Nucleus accumbens (tissue), 56 donors: ENCODE measurements at places on chromosomes 1 and 21.

DNA sequence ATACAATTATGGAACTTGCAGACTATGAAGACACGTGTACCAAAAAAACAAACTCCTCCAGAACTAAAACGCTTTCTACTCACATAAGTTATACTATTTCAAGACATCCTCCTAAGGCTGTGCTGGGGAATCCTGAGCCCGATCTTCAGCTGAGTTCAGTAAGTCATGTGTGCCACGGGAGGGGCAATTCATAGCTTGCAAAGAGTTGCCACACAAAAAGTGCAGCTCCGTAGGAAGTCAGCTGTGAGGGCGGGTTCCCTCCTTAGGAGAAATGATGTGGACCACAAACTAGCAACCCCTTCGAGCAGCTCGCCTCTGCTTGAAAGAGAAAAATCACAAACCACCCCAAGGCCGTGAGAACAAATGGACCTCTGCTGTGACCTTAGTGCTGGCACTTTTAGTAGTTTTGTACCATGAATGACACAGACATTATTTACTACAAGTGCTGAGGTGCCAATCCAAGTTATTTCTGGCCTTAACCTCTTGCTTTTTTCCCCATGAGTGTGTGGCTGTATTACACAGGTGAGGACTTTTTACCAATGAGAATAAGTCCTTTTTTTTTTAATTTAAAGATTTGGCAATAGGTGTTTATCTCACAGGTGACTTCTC is 35.8 kb upstream of the TRIM67 start:
- DNase-seq: no peak

GRCh38 chr1:232553809-232554208 is 76.1 kb downstream of the SIPA1L2 start:
- no peak for DNase-seq

- DNase-seq: no peak
Measured at GRCh38 chr21:27590271-27590670, 623.4 kb upstream of the ADAMTS5 start.

DNA sequence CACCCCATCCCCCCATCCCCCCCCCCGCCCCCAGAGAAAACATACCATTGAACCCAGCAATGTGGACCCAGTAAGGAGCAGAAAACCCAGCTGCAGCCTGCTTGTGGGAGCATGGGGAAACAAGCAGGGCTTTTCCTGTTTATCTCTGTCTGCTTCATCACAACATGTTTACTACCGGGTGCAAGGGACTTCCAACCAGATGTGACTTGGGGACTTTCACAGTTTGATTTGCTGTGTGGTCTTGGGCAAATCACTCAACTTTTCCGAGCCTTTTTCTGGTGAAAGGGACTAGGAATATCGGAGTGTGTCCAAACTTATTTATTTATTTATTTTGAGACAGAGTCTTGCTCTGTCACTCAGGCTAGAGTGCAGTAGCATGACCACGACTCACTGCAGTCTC is 3.2 kb downstream of the TMCC2 start:
- DNase-seq: no peak

DNA sequence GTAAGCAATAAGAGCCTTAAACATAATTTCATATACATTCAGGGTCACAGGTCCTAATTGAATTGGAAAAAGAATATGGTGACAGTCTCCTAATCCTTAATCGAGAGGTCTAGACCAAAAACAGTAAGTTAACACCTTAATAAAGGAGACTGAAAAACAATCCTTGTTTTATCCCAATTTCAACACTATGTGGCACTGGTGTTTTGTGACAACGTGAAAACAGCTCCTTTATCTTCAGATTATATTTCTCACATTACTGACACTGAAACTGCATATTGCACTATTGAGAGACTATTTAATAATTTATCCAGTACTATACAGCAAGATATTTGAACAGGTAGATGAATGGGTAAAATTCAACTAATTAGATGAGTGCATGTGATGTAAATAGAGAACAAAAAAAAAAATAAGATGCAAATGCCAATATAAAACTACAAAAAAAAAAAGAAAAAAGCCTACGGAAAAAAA is 34.1 kb downstream of the TP53BP2 start:
- no peak for DNase-seq

GRCh38 chr1:167173516-167174184 is 47.0 kb upstream of the POU2F1 start:
- DNase-seq: no peak

GRCh38 chr1:179937668-179938254 is 16.8 kb upstream of the CEP350 start:
- no peak for DNase-seq

- no peak for DNase-seq
Measured at GRCh38 chr1:41999884-42000283, 81.2 kb upstream of the HIVEP3 start.

GRCh38 chr1:186283374-186283773 is 91.7 kb downstream of the TPR start:
- no peak for DNase-seq

DNA sequence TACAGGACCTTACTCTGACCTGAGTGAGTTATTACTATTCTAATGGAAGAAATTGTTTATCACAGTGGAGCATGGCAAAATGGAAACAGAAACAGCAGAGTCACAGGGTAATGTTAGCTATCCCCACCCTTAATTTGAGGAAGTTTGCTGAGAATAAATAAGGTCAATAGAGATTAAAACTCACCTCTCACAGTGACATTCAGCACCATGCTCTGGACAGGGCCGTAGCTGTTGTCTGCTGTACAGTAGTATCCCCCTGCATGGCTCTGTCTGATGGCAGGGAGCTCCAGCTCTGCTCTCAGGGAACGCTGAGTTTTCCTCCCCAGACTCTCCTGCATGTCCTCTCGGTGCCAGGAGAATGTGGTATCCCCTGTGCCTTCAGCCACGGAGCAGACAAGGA is 11.9 kb downstream of the FCRL4 start:
- no peak for DNase-seq

GRCh38 chr1:189336115-189337100 is 1141.3 kb downstream of the BRINP3 start:
- no peak for DNase-seq

GRCh38 chr21:46095083-46095719 is 2.7 kb upstream of the COL6A2 start:
- no peak for DNase-seq

GRCh38 chr1:80988926-80989325 is 811.8 kb upstream of the ADGRL2 start:
- DNase-seq: no peak

DNA sequence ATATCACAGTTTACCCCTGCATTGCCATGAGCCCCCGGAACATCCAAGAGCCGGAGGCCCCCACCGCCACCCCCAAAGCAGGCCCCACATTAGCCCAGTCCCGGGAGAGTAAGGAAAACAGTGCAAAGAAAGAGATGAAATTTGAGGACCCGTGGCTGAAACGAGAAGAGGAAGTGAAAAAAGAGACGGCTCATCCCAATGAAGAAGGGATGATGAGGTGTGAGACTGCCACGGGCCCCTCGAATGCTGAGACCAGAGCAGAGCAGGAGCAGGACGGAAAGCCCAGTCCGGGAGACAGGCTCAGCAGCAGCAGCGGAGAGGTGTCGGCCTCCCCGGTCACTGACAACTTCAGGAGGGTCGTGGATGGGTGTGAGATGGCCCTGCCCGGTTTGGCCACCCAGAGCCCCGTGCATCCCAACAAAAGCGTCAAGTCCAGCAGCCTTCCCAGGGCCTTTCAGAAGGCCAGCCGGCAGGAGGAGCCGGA is 532.4 kb downstream of the KIF26B start:
- DNase-seq: no peak

GRCh38 chr1:206101351-206102045 is 15.7 kb downstream of the AVPR1B start:
- DNase-seq: no peak

GRCh38 chr1:228271701-228272251 is 63.9 kb downstream of the OBSCN start:
- no peak for DNase-seq

DNA sequence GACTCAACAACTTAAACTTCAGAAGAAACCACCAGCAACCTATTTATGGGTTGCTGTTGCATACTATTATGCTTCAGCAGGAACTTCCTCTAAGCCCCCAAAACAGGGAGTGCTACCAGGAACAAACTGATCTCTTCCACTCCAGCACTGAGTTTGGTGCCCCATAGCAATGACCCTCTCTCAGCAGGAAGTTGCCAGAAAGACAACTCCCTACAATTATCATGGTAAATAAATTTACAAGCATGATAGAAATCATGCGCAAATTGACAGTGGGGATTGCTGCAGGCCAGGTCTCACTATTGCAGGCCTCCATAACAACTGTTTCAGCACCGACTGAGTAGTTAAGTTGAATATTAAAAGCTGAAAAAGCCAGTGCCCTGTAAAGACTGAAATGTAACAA is 180.6 kb downstream of the PLA2G4A start:
- no peak for DNase-seq

DNA sequence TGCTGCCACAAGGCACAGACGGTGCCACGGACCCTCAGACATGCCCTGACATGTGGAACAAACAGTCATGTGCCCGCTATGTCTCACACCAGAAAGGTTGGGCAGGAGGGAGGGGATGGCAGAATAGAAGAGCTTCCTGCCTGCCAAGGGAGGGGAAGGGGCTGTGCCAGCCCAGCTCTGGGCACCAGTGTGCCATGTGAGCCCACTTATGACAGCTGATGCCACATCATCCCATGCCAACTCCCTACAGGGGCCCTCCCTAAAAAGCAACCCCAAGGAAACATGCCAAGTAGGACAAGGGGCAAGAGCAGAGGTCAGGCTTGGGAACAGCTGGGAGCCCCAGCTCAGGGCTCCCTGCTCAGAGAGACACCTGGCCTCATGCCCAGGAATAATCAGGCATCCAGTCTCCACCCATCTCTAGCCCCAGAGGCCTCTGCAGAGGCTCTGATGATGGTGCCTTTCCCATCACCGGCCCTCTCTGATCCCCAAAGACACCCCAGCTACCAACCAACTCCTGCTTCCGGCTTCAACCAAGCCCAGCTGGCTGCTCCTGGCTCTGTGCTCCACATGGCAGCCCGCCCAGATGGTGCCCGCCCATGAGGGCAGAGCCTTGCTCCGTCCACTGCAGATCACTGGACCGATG is 10.3 kb downstream of the ADGRB2 start:
- DNase-seq: peak; percentile 90

GRCh38 chr1:236064674-236065508 is at the start of gene NID1:
Gene NID1, minus strand, starts transcription at chr1:236065090. Its CDS starts 11 bp downstream, at chr1:236065079.
- peak; percentile 31 for DNase-seq

GRCh38 chr1:3459051-3459908 is 4.8 kb downstream of the ARHGEF16 start:
- no peak for DNase-seq

- no peak for DNase-seq
Measured at GRCh38 chr1:165168467-165168866, 188.0 kb downstream of the LMX1A start.

GRCh38 chr21:25408666-25409065 is 198.6 kb downstream of the MRPL39 start:
- no peak for DNase-seq

DNA sequence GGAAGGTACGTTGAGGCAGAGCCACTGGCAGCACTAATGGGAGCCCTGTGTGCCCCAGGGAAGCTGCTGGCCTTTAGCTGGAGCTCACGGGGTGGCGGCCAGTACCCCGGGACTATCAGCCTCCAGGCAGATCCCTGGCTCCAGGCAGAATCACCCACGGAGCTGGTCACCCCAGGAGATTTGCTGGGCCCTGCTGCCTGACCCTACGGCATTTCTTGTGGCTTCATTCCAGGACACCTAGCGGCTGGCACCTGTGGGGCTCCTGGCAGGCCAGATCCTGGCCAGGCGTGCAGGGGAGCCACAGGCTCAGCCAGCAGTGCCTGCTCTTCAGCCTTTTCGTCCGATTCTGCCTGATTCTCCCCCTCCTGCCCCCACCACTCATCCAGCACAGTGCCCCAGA is 7.1 kb downstream of the PADI1 start:
- DNase-seq: no peak

- no peak for DNase-seq
Measured at GRCh38 chr1:174075245-174075692, 53.1 kb upstream of the RC3H1 start.

DNA sequence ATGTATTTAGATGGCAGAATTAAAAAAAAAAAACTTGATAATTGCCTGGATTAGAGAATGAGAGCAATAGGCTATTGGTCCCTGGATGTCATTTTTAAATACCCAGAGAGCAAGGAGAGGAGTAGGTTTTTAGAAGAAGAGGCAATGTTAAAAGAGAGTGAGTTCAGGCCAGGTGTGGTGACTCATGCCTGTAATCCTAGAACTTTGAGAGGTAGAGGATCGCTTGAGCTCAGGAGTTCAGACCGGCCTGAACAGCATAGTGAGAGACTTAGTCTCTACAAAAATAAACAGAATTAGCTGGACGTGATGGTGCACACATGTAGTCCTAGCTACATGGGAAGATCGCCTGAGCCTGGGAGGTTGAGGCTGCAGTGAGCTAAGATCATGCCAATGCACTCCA is 15.9 kb upstream of the MUTYH start:
- no peak for DNase-seq

- no peak for DNase-seq
Measured at GRCh38 chr1:85799737-85800136, 91.5 kb upstream of the ZNHIT6 start.

DNA sequence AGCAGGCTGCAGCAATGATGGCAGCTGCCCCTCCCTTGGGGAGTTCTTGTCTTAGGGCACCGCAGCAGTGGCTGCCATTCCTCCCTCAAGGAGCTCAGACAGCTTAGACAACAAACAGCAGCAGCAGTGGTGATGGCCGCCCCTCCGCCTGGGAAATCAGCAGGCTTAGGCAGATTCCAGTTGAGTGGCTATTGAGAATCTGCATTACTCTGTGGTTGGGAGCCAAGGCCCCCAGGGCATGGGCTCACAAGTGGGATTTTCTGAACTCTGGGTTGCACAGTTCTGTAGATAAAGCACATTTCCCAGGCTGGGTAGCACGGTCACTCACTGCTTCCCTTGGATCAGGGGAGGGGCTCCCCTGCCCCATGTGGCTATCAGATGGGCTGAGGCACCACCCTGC is 1280.7 kb upstream of the TMPRSS15 start:
- no peak for DNase-seq

- no peak for DNase-seq
Measured at GRCh38 chr1:246450611-246451251, 56.3 kb downstream of the SMYD3 start.

DNA sequence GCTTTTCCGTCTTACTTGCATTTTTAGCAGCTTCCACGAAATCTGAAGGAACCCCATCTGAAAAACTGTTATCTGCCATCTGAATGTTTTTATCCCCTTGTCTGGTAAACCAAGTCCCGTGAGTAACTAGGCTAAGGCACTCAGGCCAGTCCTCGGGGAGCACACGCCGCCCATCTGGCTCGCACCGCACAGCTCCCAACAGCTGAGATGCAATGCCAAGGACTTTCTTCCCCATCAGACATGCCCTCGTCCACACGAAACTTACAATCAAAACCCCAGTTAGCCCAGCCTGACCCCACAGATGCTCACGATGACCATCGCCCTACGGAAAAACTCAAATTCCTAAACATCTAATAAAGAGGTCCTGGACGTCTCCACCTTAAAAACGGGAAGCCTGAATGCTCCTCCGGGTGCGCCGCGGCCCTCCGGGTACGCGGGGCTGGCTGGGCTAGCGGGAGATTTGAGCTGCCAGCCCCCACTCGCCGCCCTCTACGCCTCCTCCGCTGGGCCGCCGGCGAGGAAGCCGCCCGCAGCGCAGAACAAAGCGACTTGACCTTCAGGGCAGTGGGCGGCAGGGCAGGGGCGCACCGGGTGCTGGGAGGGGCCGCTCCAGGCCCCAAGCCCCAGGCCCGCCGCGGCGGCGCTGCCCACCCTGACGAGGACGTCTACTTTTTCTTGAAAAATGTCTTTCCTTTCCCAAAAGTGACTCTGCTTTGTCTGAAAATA is 36.6 kb downstream of the CD58 start:
- DNase-seq: no peak
